Posterior cingulate gyrus (tissue), 11 donors: ENCODE measurements at places on chromosomes 6 and 20.

DNA sequence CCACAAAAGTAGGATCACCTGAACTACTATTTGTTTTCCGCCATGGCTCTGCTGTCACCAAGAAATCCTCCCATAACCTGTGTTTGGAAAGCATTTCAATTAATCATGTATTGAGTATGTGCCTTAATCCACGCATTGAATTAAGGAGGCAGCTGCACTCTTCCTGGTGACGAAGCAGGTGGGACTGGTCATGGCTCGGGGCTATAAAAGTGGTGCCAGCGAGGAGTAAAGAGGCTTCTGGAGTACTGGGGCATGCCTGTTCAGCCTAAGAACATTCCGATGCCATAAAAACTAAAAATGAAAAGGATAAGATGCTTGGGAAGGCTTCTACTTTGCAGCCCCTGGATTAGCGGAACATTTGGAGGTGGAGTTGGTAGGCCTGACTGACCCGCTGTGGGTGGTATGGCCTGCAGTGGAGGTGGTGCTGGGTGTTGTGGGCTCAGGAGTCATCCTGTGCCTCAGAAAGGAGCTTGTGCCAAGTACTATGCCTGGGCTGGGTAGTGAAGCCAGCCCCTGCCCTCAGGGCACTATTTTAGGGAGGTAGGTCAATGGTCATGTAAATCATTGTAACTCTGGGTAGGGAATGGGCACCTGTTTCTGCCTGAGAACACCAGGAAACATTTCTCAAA, 110.5 kb downstream of the B3GAT2 start:
- no peak for DNase-seq

DNA sequence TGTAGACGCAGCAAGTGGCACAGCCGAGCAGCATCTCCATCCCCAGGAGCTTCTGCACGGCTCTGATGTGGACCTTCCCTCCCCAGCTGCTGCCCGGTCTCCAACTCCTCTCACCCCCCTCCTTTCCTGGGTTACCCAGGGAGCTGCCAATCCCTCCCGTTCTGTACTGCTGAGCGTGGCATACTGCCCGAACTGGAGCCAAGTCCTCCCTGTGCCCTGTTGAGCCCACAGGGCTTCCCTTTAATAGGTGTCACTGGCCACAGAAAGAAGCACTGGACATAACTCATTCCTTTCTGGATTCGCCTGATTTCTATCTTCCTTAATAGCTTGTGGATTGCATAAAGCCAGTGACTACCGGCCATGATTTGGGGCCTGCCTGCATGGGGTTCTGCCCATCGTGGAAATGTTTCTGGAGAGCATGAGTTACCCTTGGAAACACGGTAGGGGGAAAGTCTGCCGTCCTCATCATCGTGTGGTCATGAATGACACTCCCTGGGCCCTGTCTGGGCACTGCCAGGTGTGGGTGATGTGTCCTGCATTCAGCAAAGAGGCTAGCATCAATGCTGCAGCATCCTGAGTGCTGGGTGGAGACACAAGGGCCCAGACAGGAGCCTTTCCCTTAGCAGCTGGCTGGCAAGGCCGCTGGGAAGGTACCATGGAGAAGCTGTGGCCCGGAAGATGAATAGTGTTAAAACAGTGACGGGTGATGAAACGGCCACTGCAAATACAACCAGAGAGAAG, 189.7 kb downstream of the SYNDIG1 start:
- DNase-seq: no peak

DNA sequence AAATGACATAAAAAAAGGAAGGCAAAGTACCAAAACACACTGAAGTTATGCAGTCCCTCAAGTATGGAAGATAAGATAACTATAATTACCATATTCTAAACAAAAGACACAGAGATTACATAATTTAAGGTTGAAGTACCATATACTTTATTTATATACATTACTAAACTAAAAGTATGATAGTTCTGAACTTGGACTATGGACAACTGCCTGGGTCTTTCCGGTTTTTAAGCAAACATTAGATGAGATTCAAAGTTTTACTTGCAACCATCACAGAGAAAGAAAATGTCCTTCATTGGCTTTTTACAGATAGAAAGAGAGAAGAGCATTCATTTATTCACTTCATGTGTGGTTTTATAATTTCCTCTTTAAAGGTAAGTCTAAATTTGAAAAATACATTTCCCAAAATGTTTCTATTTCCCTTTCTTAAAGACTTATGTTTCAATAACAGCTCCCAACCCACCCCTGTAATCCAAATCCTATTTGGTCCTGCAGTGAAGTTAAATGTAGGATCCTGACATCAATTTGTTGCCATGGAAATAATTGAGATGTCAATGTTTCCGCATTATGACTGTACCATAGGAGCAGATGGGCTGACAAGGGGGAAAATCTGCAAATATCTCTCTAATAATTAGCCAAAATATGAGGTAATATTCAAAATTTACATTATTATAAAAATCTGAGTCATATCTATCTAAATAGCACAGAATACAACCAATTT, 63.7 kb downstream of the PTPRK start:
- no peak for DNase-seq

DNA sequence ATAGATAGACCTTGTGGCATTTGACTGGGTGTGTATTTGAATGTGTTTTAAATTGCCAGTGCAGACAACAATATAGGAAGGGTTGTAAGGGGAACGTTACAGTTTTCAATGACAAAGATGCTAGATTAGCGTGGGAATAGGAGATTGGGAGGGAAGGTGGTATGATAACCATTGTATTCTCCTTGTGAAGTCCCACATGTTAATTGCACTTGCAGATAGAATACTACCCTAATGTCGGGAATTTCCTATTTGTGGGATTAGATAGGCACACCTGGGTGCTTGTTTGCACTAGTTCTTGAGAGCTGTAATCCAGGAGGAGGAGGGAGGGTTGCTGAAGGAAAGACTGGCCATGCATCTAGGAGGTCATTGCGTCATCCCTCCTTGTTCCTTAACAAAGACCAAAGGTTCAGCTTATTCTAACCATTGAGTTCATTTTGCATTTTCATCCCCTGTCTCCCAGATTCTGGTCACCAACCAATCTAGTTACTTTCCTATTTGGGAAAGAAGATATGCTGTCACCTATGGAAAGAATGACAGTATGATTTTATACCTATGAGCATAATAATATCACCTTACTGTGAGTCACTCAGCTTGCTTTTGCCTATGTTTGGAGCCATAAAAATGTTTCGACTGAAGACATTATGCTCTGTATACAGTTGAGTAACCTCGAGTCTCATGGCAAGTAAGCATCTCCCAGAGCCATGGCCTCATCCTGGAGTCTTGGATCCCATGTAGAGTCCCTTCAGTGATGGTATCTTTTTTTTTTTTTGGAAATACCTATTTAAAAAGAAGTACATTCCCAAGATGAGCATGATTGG, 201.5 kb downstream of the DTNBP1 start:
- no peak for DNase-seq

- no peak for DNase-seq
Observed at GRCh38 chr6:19896693-19897010, 59.5 kb downstream of the ID4 start.

DNA sequence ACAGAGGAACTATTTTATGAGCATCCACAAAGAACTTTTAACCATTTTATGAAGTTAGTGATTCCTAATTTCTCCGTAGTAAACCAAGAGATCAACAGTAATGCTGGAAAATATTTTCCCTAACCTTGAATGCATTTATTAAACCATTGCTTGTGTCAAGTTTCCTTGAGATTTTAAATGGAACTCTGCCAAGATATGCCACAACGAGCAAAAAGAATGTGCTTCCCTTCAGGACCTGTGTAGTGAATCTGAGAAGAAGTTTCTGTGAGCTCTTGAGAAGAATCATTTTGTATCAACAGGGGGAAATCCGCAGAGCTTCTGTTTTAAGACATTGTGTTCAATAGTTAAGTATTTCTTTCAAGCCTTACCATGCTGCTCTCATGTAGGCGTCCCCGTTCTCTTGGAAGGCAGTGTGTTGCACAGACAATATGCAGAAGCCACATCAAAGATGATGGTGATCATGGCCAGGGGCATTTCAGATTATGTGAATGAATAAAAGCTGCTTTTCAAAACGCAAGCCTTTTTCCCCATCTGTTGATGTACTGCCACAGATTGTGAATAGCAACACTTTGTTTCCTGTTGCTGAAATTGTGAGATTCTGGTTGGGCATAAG, 439.8 kb downstream of the BMP2 start:
- no peak for DNase-seq

GRCh38 chr6:90573624-90574023, 13.2 kb downstream of the MAP3K7 start:
- DNase-seq: no peak

DNA sequence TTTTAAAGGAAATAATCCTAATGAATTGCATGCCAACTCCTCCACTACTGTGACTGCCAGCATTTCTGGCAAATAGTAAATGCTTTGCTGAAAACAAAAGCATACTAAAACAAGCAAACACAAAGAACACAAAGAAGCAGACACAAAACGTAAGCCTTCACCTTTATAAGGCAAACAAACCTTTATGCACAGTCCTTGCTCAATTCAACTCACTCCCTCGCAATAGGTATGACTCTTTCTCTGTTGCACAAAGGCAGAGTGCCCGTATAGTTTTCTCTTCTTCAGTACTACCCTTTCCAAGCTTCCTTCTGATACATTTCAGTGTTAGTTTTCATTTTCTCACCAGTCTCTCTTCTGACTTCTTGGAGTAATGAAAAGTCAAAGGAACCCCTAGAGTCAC, 63.9 kb downstream of the PDE10A start:
- DNase-seq: no peak

DNA sequence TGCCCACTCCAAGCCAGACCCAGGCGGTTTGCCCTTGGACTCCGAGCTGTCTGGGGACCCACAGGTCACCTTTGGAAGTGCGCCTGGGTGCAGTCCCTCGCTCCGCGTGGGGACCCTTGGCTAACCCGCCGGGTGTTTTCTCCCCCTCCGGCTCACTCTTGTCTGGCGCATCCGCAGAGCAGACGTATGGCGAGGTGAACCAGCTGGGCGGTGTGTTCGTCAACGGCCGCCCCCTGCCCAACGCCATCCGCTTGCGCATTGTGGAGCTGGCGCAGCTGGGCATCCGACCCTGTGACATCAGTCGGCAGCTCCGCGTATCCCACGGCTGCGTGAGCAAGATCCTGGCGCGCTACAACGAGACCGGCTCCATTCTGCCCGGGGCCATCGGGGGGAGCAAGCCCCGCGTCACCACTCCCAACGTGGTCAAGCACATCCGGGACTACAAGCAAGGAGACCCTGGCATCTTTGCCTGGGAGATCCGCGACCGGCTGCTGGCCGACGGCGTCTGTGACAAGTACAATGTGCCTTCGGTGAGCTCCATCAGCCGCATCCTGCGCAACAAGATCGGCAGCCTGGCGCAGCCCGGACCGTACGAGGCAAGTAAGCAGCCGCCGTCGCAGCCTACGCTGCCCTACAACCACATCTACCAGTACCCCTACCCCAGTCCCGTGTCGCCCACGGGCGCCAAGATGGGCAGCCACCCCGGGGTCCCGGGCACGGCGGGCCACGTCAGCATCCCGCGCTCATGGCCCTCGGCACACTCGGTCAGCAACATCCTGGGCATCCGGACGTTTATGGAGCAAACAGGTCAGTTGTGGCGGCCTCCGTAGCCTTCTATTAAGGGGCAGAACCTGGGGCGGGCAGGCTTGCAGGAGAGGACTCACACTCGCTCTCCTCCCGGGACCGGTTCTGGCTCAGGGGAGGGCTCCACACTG, 1.1 kb downstream of the PAX1 start:
- no peak for DNase-seq

GRCh38 chr6:134590449-134590848, 272.5 kb upstream of the SGK1 start:
- no peak for DNase-seq

DNA sequence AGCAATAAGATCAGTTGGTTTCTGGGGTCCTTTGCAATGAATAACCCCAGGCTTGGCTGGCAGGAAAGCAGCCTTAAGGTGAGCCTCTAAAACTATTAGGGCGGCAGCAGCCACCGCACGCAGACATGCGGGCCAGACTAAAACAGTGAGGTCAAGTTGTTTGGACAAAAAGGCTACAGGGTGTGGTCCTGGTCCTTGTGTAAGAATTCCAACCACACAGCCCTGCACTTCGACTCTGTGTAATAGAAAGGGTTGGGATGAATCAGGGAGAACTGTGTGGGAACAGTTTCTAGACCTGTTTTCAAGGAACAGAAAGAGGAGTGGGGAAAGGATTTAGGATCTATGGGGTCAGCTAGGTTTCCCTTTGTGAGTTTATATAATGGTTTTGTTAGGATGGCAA, 237.6 kb downstream of the SMOC2 start:
- DNase-seq: no peak

DNA sequence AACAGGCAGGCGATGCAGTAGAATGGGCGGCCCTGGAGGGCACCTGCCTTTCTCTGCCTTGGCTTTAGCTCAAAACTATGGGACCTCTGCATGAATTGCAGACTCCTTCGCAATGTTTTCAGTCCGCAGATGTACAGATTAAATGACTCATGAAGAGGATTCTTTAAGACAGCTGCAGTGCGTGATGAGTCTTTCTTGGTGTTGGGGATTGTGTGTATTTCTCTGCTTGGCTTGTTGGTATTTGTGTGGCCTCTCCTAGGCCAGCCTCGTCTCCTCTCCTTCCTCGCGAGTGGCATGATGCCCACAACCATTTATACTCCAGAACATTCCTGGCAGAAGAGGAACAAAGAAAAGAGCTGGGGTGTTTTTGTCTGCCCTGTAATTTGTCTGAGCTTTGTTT, 110.6 kb downstream of the SYNDIG1 start:
- DNase-seq: no peak

GRCh38 chr6:89432875-89433251, at the start of gene ANKRD6:
ANKRD6 (plus strand) TSS chr6:89433152; CDS start chr6:89566977, 133,825 bp downstream.
- peak; percentile 78 for DNase-seq

DNA sequence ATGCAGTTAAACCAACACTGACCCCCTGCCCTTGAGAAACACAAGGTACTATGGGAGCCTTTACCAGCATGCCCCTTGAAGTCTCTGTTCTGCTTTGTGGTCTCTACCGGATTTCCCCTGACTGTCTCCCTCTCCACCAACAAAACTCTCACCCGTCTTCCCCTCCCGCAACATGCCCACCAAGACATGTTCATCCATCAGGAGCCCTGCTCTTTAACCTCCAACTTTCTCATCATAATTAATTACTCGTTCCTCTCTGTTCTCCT, 1.1 kb downstream of the ZNF165 start:
- no peak for DNase-seq

DNA sequence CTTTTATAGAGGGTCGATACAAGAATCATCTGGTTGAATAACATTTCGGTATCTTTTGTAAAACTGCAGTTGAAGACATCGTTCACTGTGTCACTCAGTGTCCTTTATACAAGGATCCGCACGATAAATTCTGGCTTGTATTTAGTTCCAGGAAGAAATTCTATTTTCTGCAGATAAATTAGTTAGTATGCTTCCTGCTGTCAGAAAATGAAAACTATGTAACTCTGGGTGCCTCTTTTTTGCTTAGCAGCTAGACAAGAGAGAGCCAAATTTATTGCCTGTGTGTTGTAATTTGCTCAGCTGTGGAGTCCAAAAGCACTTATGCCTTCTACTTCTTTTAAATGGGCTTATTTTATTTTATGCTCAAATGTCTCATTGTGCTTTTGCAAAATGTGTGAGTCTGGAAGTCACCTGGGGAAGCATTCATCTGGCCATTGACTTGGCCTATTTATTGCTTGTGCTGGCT, 56.5 kb upstream of the KCNK16 start:
- no peak for DNase-seq
